ENCODE measurements at places on chromosomes 4 and X.
A peak's percentile ranks its signal among the peaks of the same experiment; 100 is the strongest.

DNA sequence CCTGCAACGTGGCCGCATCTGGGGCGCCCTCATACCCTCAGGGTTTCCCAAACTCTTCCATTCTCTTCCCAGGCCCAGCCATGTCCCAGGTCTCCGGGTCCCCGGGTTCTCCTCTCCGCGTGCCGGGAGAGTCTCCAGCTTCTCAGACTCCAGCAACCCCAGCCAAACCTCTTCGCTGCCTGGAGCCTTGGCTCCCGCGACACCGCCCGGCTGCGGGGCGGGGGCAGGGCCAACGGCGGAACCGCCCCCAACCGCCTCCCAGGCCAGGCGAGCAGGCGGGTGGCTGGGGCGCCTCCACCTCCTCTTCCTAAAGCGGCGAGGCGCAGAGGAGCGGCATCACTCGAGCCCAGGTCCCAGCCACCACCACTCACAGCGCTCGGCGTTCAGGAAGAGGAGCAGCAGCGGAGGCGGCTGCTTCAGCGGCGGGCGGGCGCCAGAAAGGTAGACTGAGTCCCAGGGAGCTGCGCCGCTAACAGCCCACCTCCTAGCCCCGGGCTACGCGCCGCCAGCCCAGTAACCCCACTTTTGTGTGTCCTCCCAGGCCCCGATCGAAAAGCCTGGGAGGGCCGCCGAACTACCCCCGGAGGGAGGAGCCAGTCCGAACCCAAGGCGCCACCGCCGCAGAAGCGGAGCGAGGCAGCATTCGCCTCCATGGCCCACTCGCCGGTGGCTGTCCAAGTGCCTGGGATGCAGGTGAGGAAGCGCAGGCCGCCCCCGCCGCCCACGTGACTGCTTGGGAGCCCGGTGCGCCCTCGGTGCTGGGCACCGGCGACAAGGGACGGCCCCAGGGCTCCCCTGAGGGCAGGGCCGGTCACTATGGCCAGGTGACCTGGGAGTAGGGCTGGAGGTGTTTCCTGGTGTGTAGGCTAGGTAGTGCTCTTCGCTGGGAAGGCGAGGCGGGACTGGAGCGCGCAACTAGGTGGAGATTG lies at the start of gene STK26:
Gene STK26, plus strand, starts transcription at position 336 of the 929 bp plus-strand sequence. Its CDS starts 316 bp downstream, at position 652.
- peak; percentile 93 for ATAC-seq

DNA sequence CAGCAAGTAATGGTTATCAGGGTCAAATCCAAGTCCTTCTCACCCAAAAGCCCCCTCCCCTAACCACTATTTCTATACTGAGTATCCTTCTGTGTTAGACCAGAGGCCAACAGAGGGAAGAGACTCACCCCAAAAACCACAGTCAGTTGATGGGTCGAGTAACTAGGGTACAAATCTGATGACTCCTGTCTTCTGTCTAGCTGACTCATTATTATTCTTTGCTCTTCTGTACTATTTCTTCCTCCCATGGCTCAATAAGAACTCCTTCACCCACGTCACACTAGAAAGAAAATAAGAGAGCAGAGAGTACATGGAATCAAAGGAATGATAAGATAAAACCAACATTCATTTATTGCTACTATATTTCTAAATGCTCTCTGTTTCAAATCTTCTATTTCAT lies 2.0 kb downstream of the RAB40A start:
- no peak for ATAC-seq

DNA sequence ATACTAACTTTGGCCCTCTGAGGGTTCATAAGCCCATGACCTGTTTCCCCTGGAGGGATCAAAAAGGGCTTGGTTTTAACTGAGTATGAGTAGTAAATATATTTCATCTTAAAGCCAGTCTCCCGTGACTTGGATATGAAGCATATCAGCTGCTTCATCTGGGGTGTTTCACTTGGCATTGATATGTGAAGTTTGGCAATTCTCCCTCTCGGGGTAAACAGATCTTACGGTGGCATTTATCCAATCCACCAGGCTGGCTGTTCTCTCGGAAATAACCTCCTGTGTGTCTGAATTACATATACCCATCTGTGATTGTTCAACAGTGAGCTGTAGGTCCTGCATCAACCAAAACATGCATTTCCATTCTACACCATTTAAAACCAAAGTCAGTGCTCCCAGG lies 130.7 kb downstream of the ADAM29 start:
- no peak for ATAC-seq

GRCh38 chr4:189377569-189377968 lies 563.1 kb upstream of the FRG1 start:
- no peak for ATAC-seq

GRCh38 chrX:17040711-17041110 lies 94.3 kb downstream of the REPS2 start:
- no peak for ATAC-seq
